ENCODE measurements at places on chromosomes 2 and 18. TPM values are rescaled to one million over a fixed set of nuclear protein-coding genes. Genes with fewer than 3 reads are reported as not detected.

DNA sequence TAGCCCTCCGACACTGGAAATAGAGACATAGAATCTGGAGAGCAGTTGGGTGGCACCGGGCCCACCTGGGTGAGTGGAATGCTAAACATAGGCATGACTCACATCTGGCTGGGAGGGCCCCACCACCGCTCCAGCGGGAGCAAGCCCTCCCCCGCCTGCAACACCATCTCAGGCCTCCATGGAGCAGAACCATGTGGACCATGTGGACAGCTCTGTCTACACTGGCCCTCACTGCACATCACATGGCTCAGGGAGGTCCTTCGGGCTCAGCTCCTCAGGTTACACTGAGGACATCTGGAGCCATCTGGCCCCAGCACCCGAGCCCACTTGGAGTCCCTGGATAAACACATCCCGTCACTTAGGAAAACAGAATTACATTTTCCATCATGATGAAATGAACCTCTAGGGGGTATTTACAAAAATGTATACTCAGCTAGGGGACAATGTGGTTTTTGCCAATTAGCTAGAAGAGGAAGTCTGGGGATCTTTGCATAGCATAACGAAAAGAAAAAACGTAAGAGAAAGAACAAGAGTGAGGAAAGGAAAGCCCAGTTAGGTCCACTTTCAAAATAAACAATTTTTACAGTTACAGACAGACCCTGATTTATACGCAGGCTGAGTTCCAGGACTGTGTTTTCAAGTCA, 30.7 kb upstream of the MLPH start:
- DNase-seq, result peak; percentile 89

DNA sequence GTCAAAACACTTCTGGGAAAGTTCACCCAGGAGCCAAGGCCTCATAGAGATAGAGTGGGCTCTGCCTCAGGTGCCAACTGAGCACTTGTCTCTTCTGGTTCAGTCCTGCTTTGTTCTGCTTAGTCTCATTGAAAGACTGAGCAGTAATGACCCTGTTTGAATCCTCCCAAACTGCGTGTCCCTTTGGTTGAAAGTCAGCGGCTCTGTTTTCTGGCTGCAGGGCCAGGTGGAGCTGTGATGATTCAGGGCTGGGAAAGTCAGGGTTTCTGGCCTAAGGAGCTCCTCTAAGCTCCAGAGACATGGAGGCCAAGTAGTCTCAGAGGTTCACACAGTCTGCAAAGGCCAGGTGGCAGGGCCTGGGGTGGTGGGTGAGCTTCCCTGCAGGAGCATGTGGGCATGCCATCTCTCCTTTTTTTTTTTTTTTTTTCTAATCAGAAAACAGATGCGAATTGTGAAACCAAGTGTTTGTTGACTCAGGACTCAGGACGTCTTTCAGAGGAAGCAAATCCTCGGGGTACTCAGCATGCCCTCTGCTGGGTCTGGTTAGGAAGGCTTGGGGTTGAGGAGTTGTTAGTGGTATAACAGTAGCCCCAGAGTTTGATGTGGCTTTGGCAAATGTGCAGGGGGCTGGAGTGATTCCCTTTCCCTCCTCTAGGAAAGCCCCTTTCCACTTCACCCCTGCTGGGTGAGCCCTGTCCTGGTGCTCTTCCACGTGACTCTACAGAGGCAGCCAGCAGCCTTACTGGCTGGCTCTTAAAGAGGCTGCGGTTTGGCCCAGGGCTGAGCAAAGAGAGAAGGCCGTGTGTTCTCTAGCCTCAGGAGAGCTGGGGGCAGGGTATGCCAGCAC, 38.3 kb downstream of the TMEM17 start:
- DNase-seq, result no peak

Gene PJVK
- 1.6 TPM for total RNA-seq

Gene SCYGR2
- not detected for total RNA-seq

DNA sequence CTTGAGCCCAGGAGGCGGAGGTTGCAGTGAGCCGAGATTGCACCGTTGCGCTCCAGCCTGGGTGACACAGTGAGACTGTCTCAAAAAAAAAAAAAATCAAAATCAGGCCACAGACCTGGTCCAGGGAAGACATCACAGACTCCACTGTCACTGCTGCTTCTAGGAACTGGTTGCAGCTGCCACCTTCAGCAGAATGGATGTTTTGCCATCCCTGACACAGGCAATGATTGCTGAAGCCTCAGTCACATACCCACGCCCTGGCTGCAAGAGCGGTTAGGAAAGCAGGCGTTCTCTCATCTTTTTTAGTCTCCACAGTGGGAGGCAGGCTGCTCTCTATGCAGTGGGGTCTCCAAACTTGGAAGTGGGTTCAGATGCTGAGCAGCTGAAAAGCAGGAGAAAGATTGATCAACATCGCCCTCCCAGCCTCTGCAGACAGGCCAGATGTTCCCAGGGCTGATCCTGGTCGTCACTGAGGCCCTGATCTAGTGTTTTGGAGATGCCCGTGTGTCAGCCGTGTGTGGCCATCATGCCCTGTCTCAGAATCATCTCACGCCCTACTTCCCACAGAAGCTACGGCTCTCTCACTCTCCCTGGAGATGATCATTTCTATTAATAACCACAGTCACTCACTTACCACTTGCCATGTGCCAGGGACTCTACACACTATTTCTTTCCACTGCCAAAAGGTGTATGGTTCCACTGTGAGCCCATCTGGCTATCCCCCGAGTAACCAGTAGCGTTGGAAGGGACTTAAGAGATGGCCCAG, 91.8 kb downstream of the PLB1 start:
- DNase-seq, result no peak

DNA sequence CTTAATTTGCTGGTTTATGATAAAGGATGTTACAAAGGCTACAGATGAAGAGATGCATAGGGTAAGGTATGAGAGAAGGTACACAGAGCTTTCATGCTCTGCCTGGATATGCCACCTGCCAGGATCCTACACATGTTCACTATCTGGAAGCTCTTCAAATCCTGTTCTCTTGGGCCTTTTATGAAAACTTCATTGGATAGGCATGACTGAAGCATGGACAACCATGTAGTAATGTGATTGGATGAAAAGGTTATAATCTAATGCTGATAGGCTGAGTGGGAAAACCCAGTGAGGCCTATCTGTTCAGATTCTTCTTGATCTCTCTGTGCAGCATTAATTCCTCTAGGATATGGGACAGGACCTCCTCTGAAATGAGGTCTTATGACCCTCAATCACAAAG, 26.8 kb downstream of the HNMT start:
- DNase-seq, result no peak

GRCh38 chr2:9050122-9050809, 46.8 kb upstream of the MBOAT2 start:
- no peak for DNase-seq

DNA sequence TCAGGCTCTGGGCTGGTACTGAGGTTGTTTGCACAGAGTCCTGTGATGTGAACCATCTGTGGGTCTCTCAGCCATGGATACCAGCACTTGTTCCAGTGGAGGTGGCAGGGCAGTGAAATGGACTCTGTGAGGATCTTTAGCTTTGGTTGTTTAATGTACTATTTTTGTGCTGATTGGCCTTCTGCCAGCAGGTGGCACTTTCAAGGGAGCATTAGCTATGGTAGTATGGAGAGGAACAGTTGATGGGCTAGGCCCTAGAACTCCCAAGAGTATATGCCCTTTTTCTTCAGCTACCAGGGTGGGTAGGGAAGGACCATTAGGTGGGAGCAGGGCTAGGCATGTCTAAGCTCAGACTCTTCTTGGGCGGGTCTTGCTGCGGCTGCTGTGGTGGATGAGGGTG, 257.0 kb upstream of the GYPC start:
- DNase-seq, result no peak

- no peak for DNase-seq
These were observed 78.2 kb downstream of the INPP4A start for GRCh38 chr2:98522854-98523253.

All from cardiac septum (tissue), 1 donor.